Esophagus mucosa (tissue), 1 donor: ENCODE measurements at places on chromosomes 7 and 10. TPM values are rescaled to one million over a fixed set of nuclear protein-coding genes. Genes with fewer than 3 reads are reported as not detected.

Gene SLC16A12
- 0.08 TPM for total RNA-seq

Gene TUBB8
- total RNA-seq: not detected

Gene NFKB2
- 10.3 TPM for total RNA-seq

Gene TMEM176B
- total RNA-seq: 4.2 TPM

Gene VWA2
- 3.5 TPM for total RNA-seq

Gene SGMS1
- 20.8 TPM for total RNA-seq

Gene ASAH2B
- total RNA-seq: 2.7 TPM

Gene GDF10
- not detected for total RNA-seq

Gene CPVL
- 5.0 TPM for total RNA-seq

Gene PBLD
- 2.4 TPM for total RNA-seq

Gene DNAJC12
- 0.16 TPM for total RNA-seq

Gene VAX1
- total RNA-seq: 0.12 TPM

Gene NT5C2
- 87.4 TPM for total RNA-seq

Gene HSPA14
- 10.7 TPM for total RNA-seq

Gene ERVW-1
- total RNA-seq: not detected

Gene VSTM2A
- total RNA-seq: not detected

Gene KDM7A
- 22.3 TPM for total RNA-seq

Gene TMEM184A
- 86.6 TPM for total RNA-seq
